Mesothelial cell of epicardium (in vitro differentiated cells): ENCODE measurements at places on chromosomes 7 and 10.

- H3K36me3 ChIP-seq: no peaks in the 10 kb centered on the region
- no peak overlapping the region for H3K4me3 ChIP-seq
- H3K4me1 ChIP-seq: no peaks in the 10 kb centered on the region
- H3K27me3 ChIP-seq: no peaks in the 10 kb centered on the region
- H3K27ac ChIP-seq: no peak overlapping the region
- no peak for DNase-seq
These were observed 90.7 kb downstream of the TFPI2 start for GRCh38 chr7:93799750-93800357.

GRCh38 chr10:77641344-77641743 lies 3.7 kb upstream of the KCNMA1 start:
- H3K4me3 ChIP-seq: no peak overlapping the region
- H3K27me3 ChIP-seq: peaks cover 30% of the 10 kb centered on the region
- peaks cover 21% of the 10 kb centered on the region for H3K4me1 ChIP-seq
- DNase-seq: no peak
- H3K36me3 ChIP-seq: no peaks in the 10 kb centered on the region

DNA sequence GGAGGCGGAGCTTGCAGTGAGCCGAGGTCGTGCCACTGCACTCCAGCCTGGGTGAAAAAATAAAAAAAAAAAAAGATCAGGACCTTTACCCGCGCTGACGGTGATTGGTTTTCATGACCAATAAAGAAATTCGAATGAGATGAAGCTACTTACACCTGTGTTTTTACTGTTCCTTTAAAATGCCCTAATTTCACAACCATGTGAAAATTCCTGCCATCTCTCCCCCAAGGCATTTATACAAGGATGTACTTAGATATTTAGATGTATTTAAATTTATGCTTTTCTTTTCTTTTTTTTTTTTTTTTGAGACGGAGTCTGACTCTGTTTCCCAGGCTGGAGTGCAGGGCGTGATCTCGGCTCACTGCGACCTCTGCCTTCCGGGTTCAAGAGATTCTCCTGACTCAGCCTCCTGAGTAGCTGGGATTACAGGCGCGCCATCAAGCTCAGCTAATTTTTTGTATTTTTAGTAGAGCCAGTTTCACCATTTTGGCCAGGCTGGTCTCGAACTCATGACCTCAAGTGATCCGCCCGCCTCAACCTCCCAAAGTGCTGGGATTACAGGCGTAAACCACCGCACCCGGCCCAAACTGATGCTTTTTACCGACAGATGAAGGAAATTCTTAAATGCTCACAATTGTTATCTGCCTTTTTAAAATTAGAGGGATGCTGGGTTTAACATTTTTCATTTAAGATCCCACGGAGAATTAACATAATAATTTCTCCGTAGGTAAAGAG lies 3.1 kb upstream of the PHYH start:
- no peaks in the 10 kb centered on the region for H3K27me3 ChIP-seq
- peak overlapping the region; percentile 88 for H3K27ac ChIP-seq
- no peaks in the 10 kb centered on the region for H3K36me3 ChIP-seq
- peaks cover 9% of the 10 kb centered on the region for H3K4me1 ChIP-seq

- H3K4me1 ChIP-seq: peaks cover 17% of the 10 kb centered on the region
- H3K4me3 ChIP-seq: no peak overlapping the region
- H3K27ac ChIP-seq: no peak overlapping the region
- H3K36me3 ChIP-seq: no peaks in the 10 kb centered on the region
- peaks cover 32% of the 10 kb centered on the region for H3K27me3 ChIP-seq
These were observed 77.5 kb downstream of the CHN2 start for GRCh38 chr7:29272057-29272456.

GRCh38 chr7:4703532-4703931 lies 21.4 kb downstream of the FOXK1 start:
- no peaks in the 10 kb centered on the region for H3K36me3 ChIP-seq
- no peak overlapping the region for H3K27ac ChIP-seq
- DNase-seq: no peak
- no peaks in the 10 kb centered on the region for H3K27me3 ChIP-seq

- H3K4me3 ChIP-seq: no peak overlapping the region
- no peak for DNase-seq
- peaks cover 6% of the 10 kb centered on the region for H3K4me1 ChIP-seq
- no peak overlapping the region for H3K27ac ChIP-seq
- peaks cover 5% of the 10 kb centered on the region for H3K27me3 ChIP-seq
- no peaks in the 10 kb centered on the region for H3K36me3 ChIP-seq
These were observed 121.4 kb upstream of the SEC61G start for GRCh38 chr7:54880326-54880989.

DNA sequence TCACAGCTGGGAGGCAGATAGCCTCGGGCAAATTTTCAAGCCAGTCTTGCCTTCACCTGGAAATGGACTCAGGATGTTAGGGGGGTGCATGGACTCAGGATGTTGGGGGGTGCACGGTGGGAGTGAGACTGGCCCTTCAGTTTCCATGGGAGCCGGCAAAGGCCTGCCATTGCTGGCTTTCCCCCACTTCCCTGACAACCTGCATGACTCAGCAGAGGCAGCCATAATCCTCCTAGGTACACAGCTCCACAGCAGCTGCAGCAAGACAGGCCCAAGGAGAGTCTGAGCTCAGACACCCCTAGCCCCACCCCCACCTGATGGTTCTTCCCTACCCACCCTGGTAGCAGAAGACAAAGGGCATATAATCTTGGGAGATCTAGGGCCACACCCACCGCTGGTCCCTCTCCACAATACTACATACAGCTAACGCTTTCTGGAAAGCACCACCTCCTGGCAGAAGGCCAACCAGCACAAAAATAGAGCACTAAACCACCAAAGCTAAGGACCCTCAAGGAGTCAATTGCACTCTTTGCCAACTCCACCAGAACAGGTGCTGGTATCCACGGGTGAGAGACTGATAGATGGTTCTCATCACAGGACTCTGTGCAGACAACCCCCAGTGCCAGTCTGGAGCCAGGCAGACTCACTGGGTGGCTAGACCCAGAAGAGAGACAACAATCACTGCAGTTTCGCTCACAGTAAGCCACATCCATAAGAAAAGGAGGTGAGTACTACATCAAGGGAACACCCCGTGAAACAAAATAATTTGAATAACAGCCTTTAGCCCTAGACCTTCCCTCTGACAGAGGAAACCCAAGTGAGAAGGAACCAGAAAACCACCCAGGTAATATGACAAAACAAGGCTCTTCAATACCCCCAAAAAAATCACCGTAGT lies 18.3 kb downstream of the C7orf25 start:
- no peak for DNase-seq
- H3K36me3 ChIP-seq: peaks cover 15% of the 10 kb centered on the region
- H3K4me1 ChIP-seq: peaks cover 6% of the 10 kb centered on the region
- H3K4me3 ChIP-seq: no peak overlapping the region
- H3K27me3 ChIP-seq: no peaks in the 10 kb centered on the region
- no peak overlapping the region for H3K27ac ChIP-seq

DNA sequence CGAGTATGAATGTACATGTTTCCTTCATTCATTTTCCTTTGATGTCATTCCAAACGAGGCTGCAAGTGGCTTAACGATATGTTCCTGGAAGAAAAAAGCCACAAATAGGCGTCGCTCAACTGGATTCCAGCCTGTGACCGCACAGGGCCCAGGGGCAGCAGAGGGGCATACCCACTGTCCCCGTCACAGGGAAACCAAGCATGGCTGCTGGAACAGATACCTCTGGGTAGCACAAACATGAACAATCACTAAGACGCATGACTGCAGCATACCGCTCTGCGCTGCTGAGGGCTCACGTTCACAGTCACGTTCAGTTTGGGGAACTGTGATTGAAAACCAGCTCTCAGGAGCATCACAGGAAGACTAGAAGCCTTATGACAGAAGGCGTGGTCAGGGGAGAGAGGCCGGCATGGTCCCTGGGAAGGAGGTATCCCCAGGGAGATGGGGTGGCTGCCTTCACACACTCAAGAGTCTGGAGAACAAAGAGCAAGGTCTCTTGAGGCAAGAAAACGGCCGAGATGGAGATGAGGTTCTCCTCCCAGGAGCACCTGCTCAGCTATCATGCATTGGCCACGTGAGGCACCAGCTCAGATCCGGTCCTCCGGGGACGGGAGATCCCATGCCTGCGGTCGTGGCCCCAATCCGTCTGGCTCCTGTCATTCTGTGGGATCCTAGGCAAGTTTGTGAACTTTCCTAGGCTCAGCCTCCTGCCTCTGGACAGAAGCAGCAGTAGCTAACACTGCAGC lies 213.6 kb downstream of the DIP2C start:
- peaks cover 9% of the 10 kb centered on the region for H3K4me1 ChIP-seq
- DNase-seq: no peak
- peak overlapping the region; percentile 68 for H3K27ac ChIP-seq
- peaks cover 28% of the 10 kb centered on the region for H3K36me3 ChIP-seq

GRCh38 chr10:130171196-130171595 lies 35.0 kb downstream of the GLRX3 start:
- no peak overlapping the region for H3K4me3 ChIP-seq
- no peak for DNase-seq
- H3K4me1 ChIP-seq: no peaks in the 10 kb centered on the region
- H3K27me3 ChIP-seq: no peaks in the 10 kb centered on the region
- H3K27ac ChIP-seq: no peak overlapping the region
- peaks cover 36% of the 10 kb centered on the region for H3K36me3 ChIP-seq

- DNase-seq: peak; percentile 70
- H3K36me3 ChIP-seq: no peaks in the 10 kb centered on the region
- peak within 1 kb of the TSS; percentile 53 for H3K27ac ChIP-seq
These were observed at the start of gene SLC16A12 for GRCh38 chr10:89535171-89536012. TSS of gene SLC16A12 (minus strand) at chr10:89535594. CDS start at chr10:89462578, 73,016 bp downstream.

- H3K27me3 ChIP-seq: no peaks in the 10 kb centered on the region
- H3K4me3 ChIP-seq: no peak overlapping the region
- DNase-seq: no peak
These were observed 280.2 kb upstream of the IMMP2L start for GRCh38 chr7:111842491-111842890.
